ENCODE measurements at places on chromosomes 11 and 22.

- no peak for DNase-seq
These were observed 8.3 kb downstream of the ATP5MGL start for GRCh38 chr22:42632096-42632495.

DNA sequence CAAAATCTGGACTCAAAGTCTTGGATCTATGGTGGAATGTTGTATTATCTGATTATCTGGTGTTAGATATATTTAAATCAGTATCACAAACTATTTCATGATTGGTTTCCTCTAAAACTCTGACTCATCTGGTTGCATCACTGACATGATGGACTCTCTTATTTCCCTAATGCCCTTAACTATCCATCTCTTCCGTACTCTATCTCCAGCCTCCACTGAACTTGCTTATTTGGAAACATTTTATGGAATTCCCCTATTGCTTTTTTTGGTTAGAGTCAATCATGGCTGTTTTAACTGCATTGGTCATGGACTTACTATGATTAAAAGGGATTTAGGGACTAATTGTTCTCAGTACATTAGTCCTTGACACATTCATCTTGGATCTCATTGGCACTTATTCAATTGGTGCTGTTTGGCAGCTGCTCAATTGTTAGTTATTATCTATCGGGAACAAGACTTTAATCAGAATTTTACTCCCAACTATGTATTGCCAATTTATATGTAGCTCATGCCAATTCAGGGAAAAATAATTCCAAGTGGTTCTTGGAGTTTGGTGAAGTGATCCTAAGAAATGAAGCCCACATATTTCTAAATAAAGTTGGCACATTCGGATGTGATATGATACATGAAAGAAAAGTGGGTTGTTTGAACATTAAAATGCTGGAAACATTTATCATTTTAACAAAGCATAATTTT lies 942.0 kb upstream of the CCDC90B start:
- no peak for DNase-seq

GRCh38 chr22:27545085-27545484 lies 256.5 kb downstream of the MN1 start:
- no peak for DNase-seq

GRCh38 chr11:34928268-34928959 lies 12.0 kb downstream of the PDHX start:
- no peak for DNase-seq

- DNase-seq = peak; percentile 54
These were observed 75.9 kb downstream of the FAM83F start for GRCh38 chr22:40070701-40071100.

Measured in AG10803 (cell line).